ENCODE measurements at places on chromosomes 4 and X.

DNA sequence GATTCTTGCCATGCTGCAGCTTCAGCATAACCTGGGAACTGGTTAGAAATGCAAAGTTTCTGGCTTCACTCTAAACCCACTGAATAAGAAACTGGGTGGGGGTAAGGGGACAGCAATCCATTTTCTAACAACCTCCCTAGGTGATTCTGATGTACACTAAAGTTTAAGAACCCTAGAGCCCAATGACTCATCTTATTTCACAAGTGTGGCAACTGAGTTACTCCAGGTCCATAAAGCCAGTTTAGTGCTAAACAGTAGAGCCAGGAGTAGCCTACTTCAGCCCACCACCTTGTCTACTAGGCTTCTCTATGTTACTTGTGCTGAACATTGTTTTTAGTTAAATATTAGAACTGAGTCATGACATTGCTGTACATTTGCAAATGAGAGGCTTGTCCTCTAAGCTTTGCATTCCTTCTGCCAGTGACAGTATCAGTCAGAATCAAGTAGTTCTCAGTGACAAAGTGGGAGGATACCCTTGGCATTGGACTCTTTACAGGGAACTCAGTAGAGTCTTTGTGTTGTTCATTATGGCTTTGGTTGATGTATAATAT is 518.0 kb downstream of the RPA4 start:
- DNase-seq: no peak

DNA sequence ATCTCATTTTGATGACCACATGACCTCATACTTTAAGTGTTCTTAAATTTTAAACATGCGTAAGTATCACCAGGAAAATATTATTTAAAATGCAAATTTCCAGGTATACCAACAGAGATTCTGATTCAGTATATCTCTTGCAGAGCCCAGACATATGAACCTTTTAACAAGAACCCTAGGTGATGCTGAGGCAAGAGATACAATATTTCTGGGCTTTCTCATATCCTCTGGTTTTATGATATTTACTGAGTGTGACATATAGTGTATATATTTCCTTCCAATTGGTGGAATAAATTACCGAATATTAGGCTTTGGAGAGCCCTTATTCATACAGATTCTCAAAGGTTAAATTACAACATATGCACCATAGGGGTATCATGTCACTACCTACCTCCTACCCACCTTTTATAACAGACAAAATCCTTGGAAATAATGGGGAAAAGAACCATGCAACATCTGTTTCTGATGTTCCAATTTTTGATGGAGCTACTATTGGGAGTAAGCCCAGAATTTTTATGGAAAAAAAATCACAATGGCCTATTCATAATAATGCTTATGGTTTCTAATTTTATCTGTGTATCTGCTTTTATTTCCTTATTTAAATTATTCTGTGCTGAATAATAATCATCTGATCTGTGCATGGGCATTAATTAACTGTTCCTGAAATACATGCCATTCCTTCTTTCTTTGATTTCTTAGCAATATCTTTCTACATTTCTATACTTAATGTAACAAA is 27.1 kb downstream of the KCTD8 start:
- DNase-seq: no peak

- no peak for DNase-seq
These were observed 94.6 kb downstream of the LIMCH1 start for GRCh38 chr4:41632481-41633073.

DNA sequence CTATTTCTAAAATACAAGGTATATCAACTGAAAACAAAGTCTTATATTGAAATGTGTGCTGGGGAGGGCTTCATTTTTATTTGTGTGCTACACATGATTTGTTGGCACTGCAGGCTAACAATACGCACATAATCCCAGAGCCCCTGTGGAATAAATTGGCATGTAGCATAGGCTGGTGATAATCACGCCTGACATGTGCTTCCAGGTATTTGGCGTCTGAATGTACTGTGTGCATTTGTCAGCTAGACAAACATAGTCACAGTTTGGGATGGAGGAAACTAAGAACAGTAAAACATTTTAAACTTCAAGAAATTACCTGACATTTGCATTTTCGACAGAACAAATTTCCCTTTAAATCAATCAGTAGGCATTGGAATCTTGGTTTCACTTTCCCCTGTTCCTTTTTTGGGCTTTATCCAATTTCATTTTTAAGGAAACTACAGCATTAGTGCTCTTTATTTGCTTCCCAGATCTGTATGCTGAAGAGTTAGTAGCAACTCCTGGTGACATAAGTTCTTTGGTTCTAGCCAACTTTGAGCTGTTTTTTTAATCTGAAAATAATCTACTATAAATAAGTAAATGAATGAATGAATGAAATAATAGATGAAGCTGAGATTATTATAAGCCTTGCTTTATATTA is 472.3 kb downstream of the PDHA2 start:
- DNase-seq: no peak

DNA sequence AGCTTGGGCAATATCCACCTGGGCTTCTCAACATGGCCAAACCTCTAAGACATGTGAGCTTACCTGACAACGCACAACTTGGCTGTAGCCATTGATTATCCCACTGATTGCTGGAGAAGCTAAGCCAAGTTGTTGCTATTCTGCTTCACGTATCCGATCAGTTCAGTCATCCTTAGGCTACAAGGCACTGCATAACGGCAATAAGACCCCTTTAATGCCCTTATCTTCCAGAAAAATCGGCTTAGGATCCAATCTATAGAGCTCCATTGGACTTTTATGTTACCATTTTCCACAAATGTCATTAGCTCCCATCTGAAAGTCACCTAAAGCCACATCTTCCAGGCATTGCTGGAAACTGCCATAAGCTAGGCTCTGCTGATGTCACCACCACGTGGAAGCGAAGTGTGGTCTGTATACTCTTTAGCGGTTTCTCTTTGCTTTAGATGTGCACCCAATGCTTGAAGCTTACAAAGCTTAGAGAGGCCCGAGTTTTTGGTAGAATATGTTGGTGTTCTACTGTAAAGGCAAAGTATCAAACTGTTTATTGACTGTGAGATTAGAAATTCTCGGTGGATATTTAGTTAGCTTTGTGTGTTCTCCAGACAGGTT is 163.1 kb downstream of the CPE start:
- no peak for DNase-seq

DNA sequence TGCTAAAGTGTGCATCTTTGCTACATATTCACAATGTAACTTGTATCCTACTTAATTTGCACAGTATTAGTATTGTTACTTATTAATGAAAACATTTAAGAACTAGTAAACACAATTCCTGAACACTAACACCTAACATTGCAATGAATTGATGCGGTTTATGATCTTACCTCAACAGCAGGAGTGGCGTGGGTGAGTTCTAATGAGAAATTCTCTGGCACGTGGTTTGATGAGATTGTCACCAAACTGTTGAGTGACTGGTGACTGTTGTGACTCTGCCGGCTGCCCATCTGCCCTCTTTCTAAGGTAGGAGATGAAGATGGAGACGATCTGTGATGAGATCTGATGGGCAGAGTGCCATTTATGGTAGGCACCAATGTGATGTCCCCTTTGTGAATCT is 2.9 kb downstream of the PCDH18 start:
- no peak for DNase-seq

GRCh38 chr4:54879576-54879975 is 221.8 kb downstream of the KIT start:
- DNase-seq: no peak

DNA sequence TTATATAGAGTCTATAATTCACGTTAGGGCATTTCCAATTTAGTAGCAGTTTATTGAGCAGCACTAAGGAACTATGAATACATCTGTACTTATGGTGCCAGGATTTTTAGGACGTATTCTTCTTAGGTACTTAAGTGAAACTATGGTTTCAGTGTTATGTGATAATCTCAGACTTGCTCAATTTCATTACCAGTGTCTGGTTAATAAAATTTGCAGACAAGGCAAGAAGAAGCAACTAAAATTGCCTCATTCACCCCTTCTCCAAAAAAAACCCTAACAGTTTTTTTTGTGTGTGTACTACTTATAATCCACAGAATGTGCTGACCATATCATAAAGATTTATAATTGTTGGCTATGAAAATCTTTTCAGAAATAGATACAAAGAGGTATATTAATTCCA is 6.0 kb upstream of the CXCL10 start:
- DNase-seq: no peak

DNA sequence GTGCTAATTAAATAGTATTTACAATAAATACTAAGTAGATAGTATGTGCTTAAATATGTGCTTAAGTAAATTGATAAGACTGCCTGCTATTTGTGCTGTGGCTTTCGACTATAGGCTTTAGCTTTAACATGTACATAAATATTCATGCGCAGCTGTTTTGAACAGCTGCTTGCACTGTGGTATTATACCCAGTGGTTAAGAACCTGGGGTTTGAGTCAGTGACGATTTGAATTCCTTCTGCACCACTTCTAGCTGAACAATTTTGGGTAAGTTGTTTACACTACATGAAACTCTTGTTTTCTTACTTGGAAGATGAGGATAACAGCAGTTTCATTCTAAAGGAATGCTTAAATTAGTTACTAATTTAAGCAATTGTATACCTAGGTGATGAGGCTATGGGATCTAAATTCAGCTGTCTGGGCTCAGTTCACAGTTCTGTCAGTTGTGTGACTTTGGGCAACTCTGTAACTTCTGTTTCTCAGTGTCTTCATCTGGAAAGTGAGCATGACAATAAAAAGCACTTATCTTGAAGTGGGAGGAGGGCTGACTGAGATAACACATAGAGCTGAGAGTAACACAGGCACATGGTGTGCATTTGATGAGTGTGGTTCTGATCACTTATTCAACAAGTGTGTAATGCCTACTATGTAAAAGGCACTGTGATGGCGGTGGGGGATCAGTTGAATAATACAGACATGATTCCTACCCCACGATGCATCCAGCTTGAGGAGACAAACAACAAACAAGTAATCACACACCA is 37.0 kb downstream of the HPGDS start:
- DNase-seq: no peak

DNA sequence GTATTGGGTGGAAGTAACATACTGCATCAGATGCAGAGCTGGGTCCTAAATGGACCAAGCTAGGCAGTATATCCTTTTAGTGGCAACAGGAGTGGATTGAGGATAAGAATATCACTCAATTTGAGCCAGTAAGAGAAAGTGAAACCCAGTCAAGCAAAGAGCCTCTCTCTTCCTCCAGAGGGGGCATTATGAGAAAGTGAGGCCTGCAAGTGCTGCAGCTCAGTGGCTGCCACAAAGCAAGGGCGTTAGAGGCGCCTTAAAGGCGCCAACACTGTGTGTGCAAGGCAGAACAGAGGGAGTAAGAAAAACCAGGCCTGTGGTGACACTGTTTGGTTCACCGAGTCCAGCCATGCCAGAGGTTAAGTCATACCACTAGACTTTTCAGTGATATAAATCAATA is 17.5 kb downstream of the STX18 start:
- DNase-seq: no peak

GRCh38 chr4:139754938-139755337 is 89.3 kb downstream of the MGST2 start:
- DNase-seq: no peak

DNA sequence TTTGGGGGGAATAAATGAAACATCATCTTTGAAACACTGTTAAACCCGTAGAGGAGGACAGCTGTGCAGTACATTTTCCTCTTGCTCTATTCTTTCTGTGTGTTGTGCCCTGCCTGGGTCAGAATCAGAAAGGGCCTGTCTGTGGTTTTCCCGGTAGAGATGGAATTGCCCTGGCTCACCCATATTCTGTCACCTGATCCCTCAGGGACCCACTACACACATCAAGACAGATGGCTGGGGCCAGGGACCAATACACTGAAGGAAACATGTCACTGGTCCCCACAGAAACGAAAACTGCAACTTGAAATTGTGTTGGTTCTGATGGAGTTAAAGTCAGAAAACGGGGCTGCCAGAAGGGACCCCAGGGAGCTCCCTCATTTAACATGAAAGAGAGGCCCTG is 114.9 kb downstream of the ZNF827 start:
- DNase-seq: no peak

GRCh38 chrX:2967584-2967983 is 38.4 kb upstream of the ARSD start:
- no peak for DNase-seq

DNA sequence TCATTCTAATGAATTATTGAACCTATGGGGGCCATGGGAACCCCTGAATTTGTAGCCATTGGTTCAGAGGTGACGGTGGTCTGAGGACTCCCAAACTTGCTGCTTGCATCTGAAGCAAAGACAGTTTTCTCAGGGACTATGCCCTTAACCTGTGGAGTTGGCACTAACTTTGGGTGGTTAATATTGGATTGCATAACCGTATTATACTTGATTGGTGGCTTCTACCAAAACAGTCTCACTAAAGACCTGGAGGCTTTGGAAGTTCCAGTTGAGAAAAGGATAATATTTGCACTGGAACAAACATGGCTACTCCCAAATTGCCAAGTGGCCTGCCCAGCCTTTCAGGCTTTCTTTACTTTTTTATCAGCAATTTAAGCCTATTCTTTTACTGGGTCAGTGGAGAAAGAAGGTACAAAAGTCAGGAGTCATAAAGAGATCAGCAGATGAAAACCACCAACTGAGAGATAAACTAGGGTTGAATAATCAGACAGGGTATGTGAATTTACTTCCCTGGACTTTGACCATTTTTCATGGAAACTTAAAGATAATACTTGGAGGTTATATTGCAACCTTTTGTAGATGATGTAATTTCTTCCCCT is 7.9 kb upstream of the KLHL8 start:
- no peak for DNase-seq

- no peak for DNase-seq
These were observed 116.3 kb upstream of the NRK start for GRCh38 chrX:105706041-105706440.

DNA sequence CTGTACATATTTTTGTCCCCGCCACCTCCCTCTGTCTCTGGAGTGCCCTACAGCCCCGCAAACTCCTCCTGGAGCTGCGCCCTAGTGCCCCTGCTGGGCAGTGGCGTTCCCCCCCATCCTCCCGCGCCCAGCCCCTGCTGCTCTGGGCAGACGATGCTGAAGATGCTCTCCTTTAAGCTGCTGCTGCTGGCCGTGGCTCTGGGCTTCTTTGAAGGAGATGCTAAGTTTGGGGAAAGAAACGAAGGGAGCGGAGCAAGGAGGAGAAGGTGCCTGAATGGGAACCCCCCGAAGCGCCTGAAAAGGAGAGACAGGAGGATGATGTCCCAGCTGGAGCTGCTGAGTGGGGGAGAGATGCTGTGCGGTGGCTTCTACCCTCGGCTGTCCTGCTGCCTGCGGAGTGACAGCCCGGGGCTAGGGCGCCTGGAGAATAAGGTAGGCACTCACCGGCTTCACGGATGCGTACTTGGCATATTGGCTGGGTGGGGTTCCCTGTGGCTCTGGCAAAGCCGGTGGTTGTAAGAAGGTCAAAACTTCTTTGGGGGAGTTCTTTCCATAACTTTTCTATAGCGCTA is 653 bp downstream of the HHIP start:
- no peak for DNase-seq

GRCh38 chrX:37926700-37927099 is 79.3 kb upstream of the DYNLT3 start:
- DNase-seq: no peak

- DNase-seq: no peak
These were observed 57.2 kb upstream of the PUDP start for GRCh38 chrX:7205037-7205577.

DNA sequence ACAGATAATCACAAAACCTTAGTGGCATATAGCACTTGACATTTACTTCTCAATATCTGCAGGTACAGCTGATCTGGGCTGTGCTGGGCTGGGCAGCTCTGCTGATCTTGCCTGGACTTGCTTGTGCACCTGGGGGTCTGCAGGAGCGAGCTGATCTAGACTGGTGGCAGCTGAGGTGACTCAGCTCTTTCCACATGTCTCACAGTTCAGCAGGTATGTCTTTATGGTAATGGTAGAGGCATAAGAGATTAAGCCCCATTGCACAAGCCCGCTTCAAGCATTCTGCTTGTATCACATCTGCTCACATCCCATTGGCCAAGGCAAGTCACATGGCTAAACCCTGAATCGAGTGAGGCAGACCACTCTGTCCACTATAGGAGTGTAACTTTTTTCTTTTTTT is 506.7 kb downstream of the BCOR start:
- no peak for DNase-seq

Measured in HuH-7.5 (cell line).